MCF 10A (cell line): ENCODE measurements at places on chromosomes 12 and 14.
A peak's percentile ranks its signal among the peaks of the same experiment; 100 is the strongest.

DNA sequence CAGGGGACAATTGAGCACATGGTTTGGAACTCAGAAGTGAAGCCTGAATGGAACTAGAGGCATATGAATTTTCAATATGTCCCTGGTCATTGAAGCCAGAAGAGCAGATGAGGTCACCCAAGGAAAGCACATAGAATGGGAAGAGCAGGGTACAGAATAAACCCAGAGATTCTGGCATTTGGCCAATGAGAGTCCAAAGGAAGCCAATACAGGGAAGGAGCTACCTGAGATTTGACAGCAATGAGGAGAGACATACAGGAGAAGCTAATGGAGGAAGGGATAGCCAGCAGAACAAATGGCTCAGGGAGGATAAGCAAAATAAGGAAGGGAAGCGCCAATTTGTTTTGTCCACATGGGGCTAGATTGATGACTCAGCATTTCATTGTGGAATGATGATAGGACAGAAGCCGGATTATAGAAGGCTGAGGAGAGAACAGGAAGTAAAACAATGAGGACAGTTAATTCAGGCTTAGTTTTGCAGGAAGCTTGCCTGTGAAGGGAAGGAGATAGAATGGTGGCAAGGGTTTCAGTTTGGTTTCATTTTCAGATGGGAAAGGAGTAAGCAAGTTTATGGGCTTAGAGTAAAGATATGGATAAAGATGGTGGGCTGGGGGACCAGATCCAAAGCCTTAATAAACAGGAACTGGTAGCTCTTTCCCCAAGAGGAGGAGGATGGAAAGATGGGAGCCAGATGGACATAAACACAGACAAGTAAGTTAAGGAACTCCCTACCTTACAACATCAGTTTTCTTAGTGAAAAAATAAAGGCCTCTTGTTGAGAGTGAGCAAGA, 3.2 kb upstream of the SPTSSA start:
- peaks cover 8% of the 10 kb centered on the region for H3K4me1 ChIP-seq
- DNase-seq = peak; percentile 9
- no peak overlapping the region for H3K27ac ChIP-seq
- H3K27me3 ChIP-seq = no peaks in the 10 kb centered on the region

GRCh38 chr12:64175254-64175945, 46.7 kb downstream of the KICS2 start:
- H3K27me3 ChIP-seq = no peaks in the 10 kb centered on the region
- H3K27ac ChIP-seq = no peak overlapping the region
- H3K4me1 ChIP-seq = peaks cover 36% of the 10 kb centered on the region
- H3K4me3 ChIP-seq = no peak overlapping the region
- H3K36me3 ChIP-seq = no peaks in the 10 kb centered on the region

DNA sequence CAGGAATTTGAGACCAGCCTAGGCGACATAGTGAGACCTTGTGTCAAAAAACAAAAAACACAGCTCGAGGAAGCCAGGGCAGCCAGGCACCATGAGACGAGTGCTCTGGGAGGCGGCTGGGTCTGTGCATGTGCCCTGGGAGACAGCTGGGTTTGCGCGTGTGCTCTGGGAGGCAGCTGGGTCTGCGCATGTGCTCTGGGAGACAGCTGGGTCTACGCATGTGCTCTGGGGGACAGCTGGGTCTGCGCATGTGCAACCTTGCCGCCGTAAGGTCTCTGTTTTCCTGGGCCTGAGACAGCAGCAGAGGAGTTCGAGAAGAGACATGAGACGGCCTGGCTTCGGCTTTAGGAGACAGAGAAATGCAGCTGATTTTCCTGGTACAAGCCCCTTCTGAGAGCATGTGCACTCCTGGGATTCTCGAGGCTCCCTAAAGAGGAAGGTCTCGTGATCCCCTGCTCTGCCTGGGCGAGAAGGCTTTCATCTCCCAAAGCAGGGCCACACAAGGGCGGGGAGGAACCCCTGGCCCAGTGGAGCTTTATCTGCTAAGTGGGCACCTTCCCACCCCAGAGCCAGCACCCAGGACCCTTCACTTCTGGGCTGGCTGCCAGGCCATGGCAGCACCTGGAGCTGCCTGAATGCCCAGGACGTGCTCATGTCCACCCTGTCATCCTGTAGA, 3.5 kb upstream of the BDKRB1 start:
- H3K36me3 ChIP-seq = no peaks in the 10 kb centered on the region
- H3K27ac ChIP-seq = peak overlapping the region; percentile 61
- no peak for DNase-seq
- H3K27me3 ChIP-seq = no peaks in the 10 kb centered on the region
- H3K4me3 ChIP-seq = no peak overlapping the region

DNA sequence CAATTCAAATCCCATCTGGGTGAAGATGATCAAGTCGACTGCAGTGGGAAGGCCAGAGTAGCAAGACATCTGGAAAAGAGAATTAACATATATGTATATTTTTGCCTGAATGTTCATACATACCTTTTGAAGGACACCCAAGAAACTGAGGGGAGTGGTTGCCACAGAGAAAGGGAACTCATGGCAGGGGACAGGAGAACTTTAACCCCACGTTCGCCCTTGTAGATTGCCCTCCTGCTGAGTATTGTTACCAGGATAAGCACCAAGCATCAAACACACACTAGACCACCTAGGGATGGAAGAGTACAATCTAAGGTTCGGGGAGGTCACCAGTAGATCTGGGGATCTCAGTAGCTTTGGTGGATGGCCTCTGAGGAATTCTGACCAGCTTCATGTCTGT, 9.7 kb downstream of the KRT1 start:
- H3K4me1 ChIP-seq = no peaks in the 10 kb centered on the region
- H3K4me3 ChIP-seq = no peak overlapping the region
- H3K27me3 ChIP-seq = peaks cover 34% of the 10 kb centered on the region
- DNase-seq = no peak

- H3K27ac ChIP-seq = peak overlapping the region; percentile 31
- H3K4me1 ChIP-seq = peaks cover 11% of the 10 kb centered on the region
- peak; percentile 64 for DNase-seq
- no peaks in the 10 kb centered on the region for H3K36me3 ChIP-seq
- H3K27me3 ChIP-seq = no peaks in the 10 kb centered on the region
Measured at GRCh38 chr14:28375295-28375694, 391.3 kb upstream of the FOXG1 start.

DNA sequence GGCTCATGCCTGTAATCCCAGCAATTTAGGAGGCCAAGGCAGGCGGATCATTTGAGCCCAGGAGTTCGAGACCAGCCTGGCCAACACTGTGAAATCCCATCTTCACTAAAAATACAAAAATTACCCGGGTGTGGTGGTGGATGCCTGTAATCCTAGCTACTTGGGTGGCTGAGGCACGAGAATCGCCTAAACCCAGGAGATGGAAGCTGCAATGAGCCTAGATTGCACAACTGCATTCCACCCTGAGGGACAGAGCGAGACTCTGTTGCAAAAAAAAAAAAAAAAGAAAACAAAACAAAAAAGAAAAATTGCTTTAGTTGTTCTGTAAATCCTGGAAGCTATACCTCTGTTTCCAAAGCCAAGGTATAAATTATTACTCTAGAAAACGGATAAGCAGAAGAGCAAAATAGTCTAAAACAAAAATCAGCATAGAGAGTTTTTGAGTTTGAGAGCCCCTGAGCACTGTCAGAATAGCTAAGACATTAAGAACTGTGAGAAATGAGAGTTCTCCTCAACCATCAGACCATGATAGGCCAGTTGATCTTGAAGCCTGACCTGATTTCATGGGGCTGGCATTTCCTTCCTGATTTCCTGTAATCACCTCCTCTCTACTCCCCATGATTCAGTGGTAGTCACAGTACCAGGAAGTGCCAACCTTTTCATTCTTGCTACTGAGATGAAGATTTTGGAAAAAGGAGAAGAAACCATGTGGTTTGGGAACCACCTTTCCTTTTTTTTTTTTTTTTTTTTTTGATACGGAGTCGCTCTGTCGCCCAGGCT, 31.7 kb downstream of the ATP2A2 start:
- H3K27ac ChIP-seq = peak overlapping the region; percentile 85
- peaks cover 34% of the 10 kb centered on the region for H3K4me1 ChIP-seq
- no peaks in the 10 kb centered on the region for H3K27me3 ChIP-seq
- no peak overlapping the region for H3K4me3 ChIP-seq

DNA sequence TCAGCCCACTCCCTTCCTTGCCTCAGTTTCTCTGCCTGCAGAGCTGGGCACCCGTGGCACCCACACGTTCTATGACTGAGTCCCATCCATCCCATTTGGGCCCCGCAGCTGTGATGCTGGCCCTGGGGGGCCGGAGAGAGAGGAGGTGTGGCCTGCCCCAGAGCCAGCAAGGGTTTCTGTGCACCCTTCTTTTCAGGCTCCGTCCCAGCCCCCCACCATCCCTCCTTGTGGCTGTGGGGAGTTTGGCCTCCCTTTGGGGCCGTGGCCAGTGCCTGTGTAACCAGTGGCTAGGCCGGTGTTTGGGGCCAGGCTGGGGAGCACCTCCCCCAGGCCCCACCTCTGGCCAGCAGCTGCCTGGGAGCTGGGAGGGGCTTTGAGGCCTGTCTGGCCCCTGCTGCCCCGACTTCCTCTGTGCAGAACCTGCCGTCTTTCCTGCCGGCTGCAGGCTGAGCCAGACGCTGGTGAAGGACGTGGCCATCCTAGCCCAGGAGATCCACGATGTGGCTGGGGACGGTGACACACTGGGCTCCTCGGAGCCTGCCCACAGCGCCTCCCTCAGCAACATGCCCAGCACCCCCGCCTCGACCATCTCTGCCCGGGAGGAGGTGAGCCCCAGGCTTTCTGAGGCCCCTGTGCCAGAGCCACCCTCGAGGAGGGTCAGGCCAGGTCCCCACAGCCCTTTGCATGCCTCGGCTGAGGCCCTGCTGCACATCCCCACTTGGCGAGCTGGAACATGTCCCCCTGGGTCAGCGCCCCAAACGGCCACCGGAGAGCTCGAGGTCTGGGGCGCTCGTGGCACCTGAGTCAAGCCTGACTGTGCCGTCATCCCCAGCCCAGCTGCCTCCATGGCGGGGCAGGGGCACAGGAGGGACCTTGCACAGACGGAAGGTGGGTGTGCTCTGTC, 27.7 kb downstream of the CEP170B start:
- peaks cover 23% of the 10 kb centered on the region for H3K36me3 ChIP-seq
- no peak overlapping the region for H3K27ac ChIP-seq

DNA sequence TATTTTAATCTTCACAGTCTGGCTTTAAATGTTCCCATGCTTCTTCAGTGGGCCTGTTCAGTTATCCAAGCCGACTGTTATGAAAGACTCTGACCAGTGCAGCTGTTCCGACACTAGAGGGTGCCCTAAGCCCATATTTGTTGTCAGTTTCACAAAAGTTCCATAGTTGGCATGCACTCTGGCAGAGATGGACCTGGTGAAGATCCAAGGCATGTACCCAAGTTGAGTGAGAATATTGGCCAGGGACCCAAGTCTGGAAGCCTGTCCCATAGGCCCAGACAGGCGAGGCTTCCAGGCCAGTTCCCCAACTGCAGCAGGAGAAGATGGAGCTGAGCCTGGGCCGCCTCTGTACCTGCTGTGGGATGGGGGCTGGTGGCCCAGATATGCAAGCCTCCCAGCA, 27.4 kb upstream of the GUCY2C start:
- H3K4me1 ChIP-seq = no peaks in the 10 kb centered on the region
- no peaks in the 10 kb centered on the region for H3K36me3 ChIP-seq
- H3K27ac ChIP-seq = no peak overlapping the region
- no peaks in the 10 kb centered on the region for H3K27me3 ChIP-seq
